ENCODE measurements at places on chromosomes 13 and 19.

- DNase-seq = no peak
These were observed 40.8 kb upstream of the RFXAP start for GRCh38 chr13:36778083-36778671.

- no peak for DNase-seq
These were observed 1.2 kb downstream of the C19orf84 start for GRCh38 chr19:51389143-51389542.

GRCh38 chr13:53382008-53382407 is 353.4 kb downstream of the OLFM4 start:
- DNase-seq = no peak

DNA sequence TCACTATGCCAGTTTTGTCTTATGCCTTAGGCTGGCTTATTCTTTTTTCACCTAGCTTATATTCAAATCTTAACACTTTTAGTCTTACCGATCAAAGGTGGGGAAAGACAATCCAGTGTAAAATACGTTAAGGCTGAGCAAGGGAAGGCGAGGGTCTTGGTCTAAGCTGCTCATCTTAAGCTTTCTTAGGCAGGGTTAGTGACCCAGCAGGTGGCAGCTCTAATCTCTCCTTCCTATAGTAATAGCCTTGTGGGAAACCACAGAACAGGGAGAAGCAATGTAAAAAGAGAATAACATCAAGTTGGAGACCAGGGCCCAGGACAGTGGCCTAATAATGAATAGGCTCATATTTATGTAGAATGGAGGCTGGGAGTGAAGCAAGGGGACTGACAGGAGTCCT is 45.9 kb downstream of the COG3 start:
- DNase-seq = no peak

GRCh38 chr19:50870417-50871089 is 2.7 kb upstream of the KLK2 start:
- no peak for DNase-seq

DNA sequence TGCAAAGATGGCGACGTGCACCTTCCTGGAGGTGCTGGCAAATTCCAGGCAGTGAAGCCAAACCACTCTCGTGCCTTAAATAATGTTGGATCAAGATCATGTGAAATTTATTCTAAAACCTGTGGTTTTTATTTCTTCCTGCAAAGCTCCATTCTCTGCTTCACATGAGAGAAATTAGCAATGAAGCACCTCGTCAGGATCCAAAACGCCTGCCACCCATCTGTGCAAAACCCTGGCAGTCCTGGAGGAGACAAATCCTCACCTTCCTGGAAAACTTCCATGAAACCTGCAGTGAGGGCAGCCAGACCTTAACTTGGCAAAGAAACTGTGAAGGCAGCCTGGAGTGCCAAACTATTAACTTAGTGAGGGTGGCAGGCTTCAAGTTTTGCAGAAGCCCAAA is 47.6 kb downstream of the CHST8 start:
- no peak for DNase-seq

GRCh38 chr19:32460476-32460875 is 54.9 kb downstream of the DPY19L3 start:
- no peak for DNase-seq

GRCh38 chr19:44604241-44604640 is 9.1 kb upstream of the IGSF23 start:
- no peak for DNase-seq

DNA sequence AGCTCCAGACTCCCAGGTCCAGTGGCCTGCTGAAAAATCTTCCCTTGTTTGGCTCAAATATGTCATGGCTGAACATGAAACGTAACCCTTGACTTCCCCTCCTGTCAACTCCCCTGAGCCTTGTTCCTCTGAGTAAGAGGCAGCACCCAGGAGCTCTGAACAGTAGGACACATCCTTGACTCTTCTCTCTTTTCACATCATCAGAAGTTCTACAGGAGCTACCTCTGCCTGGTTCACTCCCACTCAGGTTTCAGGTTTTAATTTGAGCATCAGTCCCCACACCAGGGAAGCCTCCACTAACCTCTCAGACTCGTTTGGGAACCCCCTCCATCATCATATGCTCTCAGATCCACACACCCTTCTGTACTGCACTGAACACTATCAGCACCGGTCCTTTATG is 30.3 kb downstream of the ZNF823 start:
- no peak for DNase-seq

DNA sequence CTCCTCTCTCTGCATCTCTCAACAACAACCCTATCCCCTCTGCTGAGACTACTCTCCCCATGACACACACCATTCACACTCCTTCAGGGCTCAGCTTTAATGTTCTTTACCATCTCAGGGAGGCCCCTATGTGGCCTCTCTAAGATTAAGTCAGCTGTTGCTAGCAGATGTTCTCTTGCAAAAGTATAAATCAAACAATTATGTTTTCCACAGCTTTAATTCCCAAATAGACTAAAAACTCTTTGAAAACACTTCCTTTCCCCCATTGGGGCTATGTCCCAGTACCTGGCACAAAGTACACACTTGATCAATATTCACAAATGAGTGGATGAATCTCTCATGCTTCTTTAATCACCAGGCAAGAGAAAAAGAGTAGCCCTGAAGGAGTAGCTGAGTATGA is 5.1 kb downstream of the PEG3 start:
- no peak for DNase-seq

- no peak for DNase-seq
These were observed 28.2 kb downstream of the GPC6 start for GRCh38 chr13:93254775-93255174.

- DNase-seq = no peak
These were observed 9.4 kb downstream of the CYTH2 start for GRCh38 chr19:48478339-48479256.

- DNase-seq = no peak
These were observed 579 bp downstream of the ZNF566 start for GRCh38 chr19:36488846-36489117.

DNA sequence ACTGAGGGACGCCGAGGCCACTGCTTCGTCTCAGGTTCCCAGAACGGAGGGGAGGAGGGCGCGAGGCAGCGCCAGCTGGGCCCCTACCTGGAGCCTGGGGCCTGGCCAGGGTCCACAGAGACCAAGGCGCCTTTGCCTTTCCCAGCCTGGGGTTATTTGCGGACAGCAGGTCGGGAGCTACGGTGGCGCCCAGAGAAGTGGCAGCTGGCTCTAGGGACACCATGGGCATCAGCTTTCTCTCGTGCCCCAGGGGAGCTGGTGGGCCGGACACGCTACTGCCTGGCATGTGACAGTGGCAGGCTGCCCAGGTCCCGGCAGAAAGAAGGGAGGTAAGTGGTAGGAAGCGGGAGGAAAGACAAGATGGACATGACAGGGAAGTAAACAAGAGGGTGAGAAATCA is 19.0 kb downstream of the AKT2 start:
- DNase-seq = no peak

DNA sequence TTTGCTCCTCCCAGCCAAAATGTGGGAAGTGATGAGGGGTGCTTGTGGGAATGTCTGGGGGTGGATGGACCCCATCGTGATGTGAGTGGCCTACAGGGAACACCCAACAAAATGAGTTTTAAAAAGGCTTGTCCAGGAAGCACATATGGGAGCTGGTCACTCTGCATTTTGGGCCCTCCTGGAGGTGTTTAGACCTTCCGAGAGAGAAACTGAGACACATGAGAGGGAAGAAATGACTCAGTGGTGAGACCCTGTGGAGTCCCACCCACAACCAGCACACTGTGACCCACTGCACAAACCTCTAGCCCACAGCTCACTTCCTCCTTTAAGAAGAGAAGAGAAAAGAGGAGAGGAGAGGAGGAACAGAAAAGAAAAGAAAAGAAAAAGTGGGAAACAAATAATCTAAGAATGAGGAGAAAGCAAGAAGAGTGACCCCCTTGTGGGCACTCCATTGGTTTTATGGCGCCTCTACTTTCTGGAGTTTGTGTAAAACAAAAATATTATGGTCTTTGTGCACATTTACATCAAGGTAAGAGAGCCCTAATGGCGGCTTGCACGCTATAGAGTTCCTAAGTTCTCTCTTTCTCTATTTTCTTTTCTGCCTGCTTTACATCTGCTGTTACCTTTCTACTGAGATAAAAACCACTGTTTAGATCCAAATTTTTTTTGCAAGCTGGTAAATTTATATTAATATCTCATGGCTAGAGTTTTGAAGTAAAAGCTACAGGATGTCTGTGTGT is 13.3 kb upstream of the LILRB1 start:
- DNase-seq = no peak

Measured in NCI-H1930 (cell line).